ENCODE measurements at places on chromosomes 13 and 19.

DNA sequence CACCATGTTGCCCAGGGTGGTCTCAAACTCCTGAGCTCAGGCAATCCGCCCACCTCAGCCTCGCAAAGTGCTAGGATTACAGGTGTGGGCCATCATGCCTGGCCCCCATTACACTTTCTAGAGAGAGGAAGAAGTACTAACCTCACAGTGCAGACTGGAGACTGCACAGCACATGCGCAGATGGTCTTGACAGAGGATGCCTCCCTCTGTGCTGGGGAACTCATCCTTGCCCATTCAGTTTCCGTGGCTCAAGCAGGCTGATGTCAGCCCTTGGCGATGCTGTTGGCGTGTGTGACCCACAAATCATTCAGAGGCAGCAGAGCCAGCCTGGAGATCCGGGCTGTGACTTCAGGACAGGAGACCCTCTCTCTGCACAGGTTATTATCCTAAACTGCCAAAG is 14.6 kb upstream of the FFAR2 start:
- no peak for DNase-seq

DNA sequence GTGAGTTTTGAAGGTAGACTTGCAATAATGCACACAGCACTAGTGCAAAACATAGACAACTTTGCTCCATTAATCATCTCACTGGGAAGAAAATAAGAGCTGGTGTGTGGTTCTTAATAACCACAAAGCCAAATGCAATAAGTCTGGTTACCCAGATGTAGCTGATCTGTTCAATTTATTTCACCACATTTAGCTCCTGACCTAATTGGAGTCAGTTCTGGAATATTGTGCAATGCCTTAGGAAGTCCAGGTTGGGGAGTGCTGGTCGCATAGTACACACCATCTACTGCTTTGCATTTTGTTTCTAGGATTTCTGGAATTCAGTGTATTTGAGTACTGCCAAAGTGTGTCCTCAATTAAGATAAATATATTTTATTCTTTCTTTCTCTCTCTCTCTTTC is 483.3 kb upstream of the SPRY2 start:
- DNase-seq = no peak

DNA sequence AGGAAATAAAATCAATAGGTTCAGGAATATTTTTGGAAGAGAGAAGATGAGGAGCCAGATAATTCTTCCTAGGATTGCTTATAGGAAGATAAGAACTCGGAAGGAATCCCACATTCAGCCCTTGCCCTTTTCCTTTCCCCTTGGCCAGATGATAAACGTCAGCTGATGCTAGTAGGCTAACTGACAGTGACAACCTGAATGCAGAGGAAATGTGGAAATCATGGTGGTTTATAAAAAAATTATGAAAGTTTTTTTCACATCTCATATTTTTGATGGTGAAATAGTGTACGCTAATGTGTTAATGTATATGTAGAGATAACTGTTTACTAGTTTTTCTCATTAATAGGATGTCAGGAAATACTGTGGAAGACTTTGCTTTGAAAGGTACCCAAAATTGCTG is 56.9 kb downstream of the EDNRB start:
- DNase-seq = no peak

GRCh38 chr19:42092350-42092749 is 16.4 kb downstream of the ZNF574 start:
- DNase-seq = peak; percentile 61

DNA sequence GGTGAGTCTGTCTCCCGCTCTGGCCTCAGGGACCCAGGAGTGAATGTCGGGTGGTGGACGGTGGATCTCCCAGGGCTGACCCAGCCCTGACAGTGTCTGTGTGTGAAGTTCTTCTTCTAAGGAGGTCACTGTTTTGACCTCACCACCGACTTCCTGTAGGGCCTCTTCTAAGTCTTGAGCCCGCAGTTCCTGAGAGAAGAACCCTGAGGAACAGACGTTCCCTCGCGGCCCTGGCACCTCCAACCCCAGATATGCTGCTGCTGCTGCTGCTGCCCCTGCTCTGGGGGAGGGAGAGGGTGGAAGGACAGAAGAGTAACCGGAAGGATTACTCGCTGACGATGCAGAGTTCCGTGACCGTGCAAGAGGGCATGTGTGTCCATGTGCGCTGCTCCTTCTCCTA is at the start of gene SIGLEC7:
Gene SIGLEC7 (plus strand): TSS at position 183 of the 400 bp plus-strand sequence. CDS start 69 bp downstream, at position 252.
- no peak for DNase-seq

DNA sequence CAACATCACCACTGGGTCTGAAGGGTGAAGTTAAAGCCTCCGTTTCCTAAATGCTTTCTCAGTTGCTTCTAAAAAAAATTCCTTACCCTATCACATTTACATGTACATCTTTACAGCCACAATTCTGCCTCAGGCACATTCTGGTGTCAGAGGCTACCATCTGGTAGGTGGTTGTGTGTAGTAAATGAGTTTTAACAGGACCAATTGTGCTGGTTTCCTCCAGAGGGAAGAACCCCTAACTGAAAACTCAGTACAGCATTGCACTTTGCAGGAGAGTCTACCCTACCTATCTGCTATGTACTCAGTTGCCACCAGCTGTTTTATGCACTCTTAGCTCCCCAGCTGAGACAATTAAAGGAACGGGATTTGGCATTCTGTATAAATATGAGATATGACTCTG is 1576.5 kb downstream of the PCDH9 start:
- DNase-seq = no peak

GRCh38 chr13:73467125-73467524 is 408.3 kb downstream of the KLF5 start:
- peak; percentile 12 for DNase-seq

DNA sequence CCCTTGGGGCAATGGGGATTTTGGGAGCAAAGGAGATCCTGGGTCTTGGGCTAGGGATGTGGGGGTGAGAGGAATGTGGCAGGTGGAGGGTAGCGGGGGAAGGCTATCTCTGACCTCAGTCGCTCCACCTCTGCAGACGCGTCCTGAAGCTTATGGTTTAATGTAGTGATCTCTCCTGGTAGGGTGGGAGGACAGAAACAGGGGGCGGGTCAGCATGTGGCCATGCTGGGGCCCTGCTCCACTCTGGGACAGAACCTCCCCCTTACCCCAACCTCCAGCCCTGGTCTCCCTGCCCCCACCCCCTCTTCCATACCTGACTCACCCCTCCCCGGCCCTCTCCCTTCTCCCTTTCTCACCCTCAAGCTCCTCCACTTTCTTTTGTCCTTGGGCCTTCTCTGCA is 1.4 kb downstream of the BST2 start:
- no peak for DNase-seq

- no peak for DNase-seq
Observed at GRCh38 chr19:53819861-53820260, 4.3 kb downstream of the NLRP12 start.

DNA sequence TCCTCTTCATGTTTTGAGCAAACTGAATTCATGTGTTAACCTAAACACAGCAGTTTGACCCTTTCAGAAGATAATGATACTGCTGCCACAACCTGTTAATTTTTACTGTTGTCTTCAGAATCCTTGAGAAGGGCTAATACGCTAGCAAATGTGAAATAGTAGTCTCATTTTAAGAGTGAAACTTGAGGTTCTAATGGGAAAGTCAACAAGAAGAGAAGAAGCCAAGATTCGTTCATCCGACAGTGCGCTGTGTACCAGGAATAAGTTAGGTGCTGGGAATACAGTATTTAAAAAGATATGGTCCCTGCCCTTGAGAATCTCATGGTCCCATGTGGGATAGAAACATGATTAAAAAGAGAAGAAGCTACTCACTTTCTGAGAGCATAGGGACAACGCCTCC is 134.4 kb downstream of the KL start:
- DNase-seq = no peak

- peak; percentile 60 for DNase-seq
Observed at GRCh38 chr13:25286308-25286968, 850 bp downstream of the MTMR6 start.

DNA sequence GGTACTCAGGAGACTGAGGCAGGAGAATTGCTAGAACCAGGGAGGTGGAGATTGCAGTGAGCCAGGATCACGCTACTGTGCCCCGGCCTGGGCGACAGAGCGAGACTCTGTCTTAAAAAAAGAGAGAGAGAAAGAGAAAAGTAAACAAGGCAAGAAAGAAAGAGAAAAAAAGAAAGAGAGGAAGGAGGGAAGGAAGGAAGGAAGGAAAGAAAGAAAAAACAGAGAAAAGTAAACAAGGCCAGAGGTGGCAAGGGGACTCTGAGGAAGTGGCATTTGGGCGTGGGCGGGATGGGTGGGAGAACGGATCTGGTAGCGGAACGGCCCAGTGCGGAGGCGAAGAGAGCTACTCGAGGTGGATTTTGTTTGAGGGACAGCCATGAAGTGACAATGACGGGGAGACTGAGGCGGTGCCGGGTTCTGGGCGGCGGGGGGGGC is 7.5 kb upstream of the ARRDC2 start:
- DNase-seq = no peak

- DNase-seq = no peak
Observed at GRCh38 chr13:26048741-26049140, 3.1 kb downstream of the SHISA2 start.

DNA sequence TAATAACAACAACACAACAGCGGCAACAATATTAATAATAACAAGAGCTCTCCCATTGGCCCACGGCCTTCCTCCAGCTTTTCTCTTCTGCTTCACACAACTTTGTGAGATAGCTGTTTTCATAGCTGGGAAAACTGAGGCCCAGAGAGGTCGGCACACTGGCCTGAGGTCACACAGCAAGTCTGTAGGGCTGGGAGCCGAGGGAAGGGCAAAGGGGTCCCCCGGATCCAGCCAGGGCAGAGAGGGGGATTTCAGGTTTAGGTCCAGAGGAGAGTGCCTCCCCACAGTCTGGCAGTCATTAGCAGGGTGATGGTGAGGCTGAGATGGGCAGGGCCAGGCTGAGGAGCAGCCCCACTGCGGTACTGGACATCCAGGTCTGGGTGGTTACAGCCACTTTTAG is 9.0 kb upstream of the CADM4 start:
- no peak for DNase-seq

DNA sequence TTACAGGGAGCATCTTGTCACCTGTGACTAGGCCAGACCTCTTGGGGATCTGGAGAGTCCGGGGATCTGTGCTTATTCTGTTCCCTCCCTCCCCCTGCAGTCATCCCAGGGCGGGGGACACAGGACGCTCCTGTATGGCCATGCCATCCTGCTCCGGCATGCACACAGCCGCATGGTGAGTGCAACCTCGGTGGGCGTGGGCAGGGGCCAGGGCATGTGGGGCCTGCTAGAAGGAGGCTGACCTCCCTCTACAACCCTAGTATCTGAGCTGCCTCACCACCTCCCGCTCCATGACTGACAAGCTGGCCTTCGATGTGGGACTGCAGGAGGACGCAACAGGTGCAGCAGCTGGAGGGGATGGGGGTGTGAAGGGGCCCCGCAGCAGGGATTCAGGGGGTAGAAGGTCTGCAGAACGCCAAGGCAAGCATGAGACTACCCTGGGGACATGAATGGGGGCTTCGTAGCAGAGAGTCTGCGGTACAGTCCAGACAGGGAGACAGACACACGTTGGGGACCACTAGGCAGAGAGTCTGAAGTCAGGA is 10.0 kb downstream of the RYR1 start:
- no peak for DNase-seq

DNA sequence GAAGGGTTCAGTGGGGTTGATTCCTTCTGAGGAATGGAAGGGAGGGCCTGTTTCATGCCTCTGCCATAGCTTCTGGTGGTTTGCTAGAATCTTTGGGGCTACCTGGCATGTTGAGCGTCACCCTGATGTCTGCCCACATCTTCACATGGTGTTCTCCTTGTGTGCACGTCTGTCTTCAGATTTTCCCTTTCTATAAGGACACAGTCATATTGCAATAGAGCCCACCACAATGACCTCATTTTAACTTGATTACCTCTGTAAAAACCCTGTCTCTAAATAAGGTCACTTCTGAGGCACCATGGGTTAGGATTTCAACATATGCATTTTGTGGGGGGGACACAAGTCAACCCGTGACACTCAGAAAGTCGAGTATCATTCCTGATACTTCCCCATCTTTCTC is 257.9 kb downstream of the COG6 start:
- no peak for DNase-seq

DNA sequence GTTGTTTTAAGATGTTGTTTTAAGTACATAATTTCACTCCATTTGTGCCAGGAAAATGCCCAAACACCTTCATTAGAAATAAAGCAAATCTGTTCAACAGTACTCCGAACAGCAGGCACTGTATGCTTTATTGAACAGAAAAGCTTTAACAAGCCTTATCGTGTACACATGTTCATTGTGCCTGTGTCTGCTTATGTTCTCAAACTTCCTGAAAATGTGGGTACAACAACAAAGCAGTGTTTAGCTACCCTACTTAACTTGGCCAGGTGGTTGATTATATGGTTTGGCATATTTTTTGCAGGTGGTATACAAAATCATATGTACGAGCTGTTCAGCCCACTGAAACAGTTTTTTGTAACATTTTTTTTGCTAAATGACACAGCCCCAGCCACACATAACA is 718.0 kb downstream of the DACH1 start:
- no peak for DNase-seq

- no peak for DNase-seq
Observed at GRCh38 chr13:55517312-55517711, 1623.4 kb upstream of the PRR20A start.

- DNase-seq = peak; percentile 53
Observed at GRCh38 chr19:5547881-5548280, 19.9 kb downstream of the TINCR start.

GRCh38 chr13:89738072-89738471 is 1609.4 kb upstream of the MIR17HG start:
- no peak for DNase-seq

GRCh38 chr13:113926951-113927660 is 46.8 kb downstream of the C13orf46 start:
- DNase-seq = no peak

- no peak for DNase-seq
Observed at GRCh38 chr19:33799476-33799875, 2.8 kb downstream of the KCTD15 start.

- DNase-seq = peak; percentile 95
Observed at GRCh38 chr13:30577401-30577852, 40.3 kb upstream of the USPL1 start.

- DNase-seq = peak; percentile 36
Observed at GRCh38 chr13:94154367-94154766, 325.1 kb downstream of the DCT start.

DNA sequence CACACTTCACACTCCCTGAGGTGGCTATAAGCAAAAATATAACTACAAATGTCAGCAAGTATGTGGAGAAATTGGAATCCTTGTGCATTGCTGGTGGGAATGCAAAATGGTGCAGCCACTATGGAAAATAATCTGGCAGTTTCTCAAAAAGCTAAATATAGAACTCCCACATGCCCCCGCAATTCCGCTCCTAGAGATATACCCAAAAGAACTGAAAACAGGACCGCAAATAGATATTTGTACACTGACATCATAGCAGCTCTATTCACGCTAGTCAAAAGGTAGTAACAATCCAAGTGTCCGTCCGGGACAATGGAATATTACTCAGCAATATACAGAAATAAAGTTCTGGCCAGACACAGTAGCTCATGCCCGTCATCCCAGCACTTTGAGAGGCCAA is 31.5 kb upstream of the TPM4 start:
- DNase-seq = no peak

All from M059J (cell line).